ENCODE measurements at places on chromosomes 12 and 14.
A peak's percentile ranks its signal among the peaks of the same experiment; 100 is the strongest.

- no peak for DNase-seq
These were observed 184.1 kb downstream of the CCER1 start for GRCh38 chr12:90770861-90771260.

DNA sequence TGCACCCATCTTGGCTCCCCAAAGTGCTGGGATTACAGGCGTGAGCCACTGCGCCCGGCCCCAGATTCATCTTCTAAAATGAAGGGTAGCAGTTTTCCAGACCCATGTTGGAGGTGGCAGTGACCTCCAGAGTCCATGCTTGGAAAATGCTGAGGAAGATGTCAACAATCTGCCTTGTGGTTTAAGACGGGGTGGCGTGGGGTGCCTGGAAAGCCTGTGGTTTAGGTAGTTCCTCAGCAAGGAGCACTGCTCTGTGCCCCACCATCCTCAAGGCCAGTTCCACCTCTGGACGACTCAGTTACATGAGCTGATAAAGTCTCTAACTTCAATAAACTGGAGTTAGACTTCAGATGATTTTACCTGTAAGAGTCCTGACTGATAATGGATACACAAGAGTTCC is 48.6 kb downstream of the DRAM1 start:
- no peak for DNase-seq

GRCh38 chr14:79580414-79580813 is 630.9 kb downstream of the DIO2 start:
- no peak for DNase-seq

DNA sequence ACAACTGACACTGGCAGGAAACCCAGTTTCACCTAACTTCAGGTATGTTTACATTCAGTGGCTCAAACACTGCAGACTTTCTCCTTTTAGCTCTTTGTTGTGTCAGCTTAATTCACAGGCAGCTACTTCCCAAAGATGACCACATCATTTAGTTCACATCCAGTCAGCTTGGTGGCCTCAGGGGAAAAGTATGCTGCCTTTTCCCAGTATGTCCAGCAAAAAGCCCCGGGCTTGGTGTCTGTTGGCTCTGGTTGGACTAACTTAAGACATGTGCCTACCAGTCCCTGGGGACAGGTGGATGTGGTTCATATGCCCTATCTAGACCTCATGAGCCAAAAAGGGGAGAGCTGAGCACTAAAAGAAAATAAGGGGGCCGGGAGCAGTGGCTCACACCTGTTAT is 56.4 kb downstream of the GOLGA5 start:
- no peak for DNase-seq

GRCh38 chr12:32504591-32504990 is 105.2 kb downstream of the FGD4 start:
- no peak for DNase-seq

DNA sequence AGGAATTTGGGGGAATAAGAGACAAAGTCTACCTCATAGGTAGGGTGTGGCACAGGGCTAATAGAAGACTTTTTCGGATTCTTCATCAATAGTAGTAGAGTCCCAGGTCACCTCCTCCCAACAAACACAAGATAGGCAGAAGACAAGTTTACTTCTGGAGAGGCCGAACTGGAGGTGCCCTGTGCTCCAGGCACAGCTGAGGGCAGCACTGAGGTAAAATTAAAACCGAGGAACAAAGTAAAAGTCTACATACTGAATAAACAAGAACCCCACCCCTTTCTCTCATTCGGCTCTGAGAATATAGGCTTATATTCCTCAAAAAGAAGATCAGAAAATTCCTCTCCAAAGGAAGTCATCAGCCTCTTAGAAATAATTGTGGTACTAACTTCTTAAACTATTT is 161.5 kb downstream of the SEC23A start:
- DNase-seq: no peak

DNA sequence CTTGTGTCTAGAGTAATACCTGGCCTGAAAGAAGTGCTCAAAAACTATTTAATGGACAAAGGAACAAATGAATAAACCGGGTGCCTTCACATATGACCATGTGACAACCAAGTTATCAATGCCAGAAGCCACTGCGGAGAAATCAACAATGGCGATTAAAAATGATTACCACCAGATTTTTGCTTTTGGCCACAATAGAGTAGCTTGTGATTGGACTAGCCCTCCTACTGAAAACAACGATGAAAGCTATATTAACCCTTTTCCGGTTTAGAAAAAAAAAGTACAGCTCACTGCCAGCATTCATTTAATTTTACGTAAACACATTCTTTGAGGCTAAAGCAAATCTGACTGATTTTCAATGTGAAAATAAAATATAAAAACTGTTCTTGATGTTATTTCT is 41.6 kb upstream of the TTC7B start:
- DNase-seq: no peak

DNA sequence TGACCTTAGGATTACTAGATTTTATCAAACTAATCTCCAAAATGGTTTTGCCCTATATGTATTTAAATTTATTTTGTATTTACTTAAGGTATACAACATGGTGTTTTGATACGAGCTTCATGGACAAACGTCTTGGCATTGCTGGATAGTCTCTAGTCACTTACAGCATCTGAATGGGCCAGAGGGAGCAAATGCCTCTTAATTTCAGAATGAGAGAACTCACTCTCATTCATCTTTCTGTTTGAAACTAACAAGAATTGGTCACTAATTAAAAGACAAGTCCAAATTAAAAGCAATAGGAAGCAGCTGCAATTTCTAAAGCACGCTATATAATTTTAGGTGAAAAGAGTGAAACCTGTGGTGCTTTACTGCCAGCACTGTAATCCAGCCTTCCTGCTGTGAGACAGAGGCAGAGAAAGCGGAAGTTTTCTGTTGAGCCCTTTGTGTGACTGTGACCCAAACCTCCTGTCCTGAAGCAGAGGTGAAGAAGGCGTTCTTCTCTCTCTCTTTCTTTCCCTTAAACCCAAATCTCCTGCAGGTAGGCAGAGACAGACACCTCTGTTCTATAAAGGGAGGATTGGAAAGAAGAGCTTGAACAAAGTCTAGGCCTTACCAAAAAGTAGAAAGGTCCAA is 184.6 kb upstream of the NAV3 start:
- DNase-seq: no peak

DNA sequence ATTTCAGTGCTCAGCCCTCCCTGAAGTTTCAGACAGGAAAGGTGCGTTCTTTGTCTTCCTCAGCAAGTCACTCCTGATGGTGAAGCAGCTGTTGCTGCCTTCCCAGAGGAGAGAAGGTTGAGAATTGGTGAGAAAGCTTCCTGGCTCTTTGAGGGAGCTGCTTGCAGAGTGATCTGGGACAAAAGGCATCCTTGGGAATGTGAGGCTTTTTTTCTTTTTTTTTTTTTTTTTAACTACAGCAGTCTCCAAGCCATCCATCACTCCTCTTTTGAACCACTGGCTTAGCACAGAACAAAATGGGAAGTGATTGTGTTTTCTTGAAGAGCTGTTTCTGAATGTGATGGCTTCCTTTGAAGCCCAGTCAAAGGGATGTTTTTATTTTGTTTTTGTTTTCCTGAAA is 120.4 kb upstream of the LRIG3 start:
- DNase-seq: peak; percentile 29

- DNase-seq: no peak
These were observed 447.2 kb downstream of the APAF1 start for GRCh38 chr12:99092100-99092851.

DNA sequence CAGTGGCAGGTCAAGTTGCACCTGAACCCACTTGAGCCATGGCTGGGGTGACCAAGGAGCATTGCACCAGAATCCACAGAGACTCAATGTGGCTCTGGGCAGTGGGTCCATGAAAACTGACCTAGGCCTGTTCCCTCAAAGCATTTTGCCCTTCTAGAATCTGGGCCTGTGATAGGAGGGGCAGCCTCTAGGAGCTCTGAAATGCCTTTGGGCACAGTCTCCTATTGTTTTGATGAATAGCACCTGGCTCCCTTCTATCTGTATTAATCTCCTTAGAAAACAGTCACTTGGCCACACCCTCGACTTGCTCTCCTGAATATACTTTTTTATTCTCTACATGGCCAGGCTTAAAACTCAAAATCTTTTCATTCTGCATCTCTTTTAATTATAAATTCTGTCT is 14.1 kb upstream of the KRAS start:
- DNase-seq: no peak

GRCh38 chr12:122088179-122088810 is 9.7 kb downstream of the MLXIP start:
- DNase-seq: no peak

DNA sequence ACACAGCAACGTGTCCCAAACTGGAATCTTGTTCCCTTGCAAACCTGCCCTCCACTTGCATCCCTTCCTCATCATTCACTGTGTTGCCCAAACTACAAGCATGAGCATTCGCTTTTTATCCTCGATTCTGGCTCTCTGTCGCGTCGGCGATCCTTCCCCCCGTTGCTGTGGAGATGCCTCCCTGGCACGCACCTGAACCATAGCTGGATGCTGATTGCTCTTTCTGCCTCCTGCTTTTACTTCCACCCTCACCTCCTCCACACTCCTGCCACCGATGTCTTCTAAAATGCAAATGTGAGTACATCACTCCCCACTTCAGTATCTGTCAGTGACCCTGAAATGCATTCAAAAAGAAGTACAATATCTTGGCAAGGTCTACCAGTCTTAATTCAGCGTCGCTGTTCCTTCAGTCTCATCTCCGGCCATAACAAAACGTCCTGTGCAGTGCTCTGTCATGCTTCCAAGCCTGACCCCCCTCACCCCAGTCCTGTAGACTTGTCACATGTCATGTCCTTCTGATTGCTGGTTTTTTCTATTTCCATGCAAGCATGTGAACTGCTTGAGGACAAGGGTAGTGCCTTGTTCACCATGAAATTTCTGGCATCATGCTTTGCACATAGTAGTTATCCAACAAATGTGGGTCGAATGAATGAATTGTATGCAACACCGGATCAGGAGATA is 2.5 kb upstream of the PPP2R5C start:
- no peak for DNase-seq

DNA sequence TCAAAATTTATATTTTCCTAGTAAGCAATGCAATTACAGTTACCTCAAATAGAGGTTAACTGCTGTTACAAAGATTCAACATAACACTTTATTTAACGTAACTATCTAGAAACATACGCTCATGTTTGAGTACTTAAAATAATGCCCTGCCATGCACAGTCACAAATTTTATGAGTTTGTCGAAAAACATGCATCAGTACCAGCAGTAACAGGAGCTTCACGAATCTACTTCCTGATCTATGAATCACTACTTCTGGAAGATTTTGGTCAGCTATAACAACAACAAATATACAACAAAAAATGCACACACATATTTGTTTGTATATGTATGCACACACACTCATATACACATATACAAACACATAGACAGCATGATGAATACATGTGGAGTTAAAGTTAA is 881.8 kb downstream of the FSCB start:
- no peak for DNase-seq

GRCh38 chr14:91315844-91316267 is 71.4 kb upstream of the GPR68 start:
- DNase-seq: no peak

DNA sequence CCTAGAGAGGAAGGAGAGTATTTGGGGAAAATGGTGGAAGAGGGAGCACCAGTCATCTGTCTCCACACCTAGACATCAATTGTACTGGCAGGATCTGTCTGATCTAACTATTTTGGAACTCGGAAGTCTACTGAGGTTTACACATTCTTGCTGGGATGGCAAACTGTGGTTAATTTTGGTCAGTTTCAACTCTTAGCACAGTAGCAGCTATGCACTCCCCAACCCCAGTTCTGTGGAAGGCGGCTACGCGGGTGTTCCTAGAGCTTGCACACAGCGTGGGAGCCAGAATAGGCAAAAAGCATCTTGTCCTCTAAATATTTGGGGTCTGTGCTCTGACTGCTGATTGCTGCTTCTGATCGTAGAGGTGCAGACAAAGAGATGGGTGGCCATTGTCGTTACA is 33.8 kb downstream of the TECPR2 start:
- no peak for DNase-seq

DNA sequence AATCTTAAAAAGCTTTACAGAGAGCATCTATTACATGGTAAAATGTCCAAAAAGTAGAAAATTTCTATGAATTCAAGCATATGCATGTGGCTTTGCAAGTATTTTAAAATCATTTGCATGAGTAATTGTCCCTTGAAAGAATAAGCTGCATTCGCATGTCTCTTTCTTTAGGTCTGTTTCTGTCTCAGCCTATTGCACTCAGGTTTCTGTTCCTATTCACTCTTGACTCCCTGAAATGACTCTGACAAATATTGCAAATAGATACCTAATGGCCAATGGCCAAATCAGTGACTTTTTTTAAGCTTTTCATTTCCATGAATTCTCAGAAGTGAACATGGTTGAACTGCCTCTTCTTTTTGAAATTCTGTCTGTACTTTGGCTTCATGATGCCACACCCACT is 6.4 kb upstream of the TTC8 start:
- DNase-seq: no peak

All from COR-L47 (cell line).